ENCODE measurements at places on chromosomes 12 and 14.

GRCh38 chr12:49920241-49920914, 16.7 kb upstream of the FAIM2 start:
- no peak for DNase-seq

DNA sequence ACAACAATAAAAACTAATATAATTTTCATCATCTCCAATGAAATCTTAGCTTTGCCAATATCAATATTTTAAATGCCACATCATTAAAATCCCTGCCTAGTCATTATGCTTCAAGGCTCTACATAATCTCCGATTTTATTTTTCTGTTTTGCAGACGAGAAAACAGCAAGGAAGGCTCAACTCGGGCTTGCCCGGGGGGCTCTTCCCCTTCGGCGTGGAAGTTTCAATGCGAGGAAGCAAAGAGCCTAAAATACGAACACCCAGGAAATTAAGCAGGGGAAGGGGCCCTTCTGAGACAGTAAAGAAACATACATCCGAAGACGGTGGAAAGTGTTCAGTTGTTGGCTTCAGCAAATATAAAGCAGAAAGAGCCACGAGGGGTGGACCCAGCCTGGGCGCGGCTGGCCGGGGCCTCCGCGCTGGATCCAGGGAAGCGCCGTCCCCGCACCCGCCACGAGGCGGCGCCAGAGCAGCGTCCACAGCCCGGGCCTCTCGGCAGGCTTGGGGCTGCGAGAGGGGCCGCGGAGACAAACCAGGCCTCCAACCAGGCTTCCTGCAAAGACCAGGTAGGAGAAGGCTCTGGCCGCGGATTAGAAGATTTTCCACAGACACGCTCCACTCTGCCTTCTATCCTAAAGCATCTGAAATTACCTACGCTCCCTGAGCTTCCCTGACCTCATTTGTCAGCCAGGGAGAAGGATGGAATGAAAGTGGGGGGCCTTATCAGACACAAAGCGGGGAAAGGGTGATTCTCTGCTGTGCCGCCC, 77.2 kb downstream of the SERPINA3 start:
- peak; percentile 69 for DNase-seq

DNA sequence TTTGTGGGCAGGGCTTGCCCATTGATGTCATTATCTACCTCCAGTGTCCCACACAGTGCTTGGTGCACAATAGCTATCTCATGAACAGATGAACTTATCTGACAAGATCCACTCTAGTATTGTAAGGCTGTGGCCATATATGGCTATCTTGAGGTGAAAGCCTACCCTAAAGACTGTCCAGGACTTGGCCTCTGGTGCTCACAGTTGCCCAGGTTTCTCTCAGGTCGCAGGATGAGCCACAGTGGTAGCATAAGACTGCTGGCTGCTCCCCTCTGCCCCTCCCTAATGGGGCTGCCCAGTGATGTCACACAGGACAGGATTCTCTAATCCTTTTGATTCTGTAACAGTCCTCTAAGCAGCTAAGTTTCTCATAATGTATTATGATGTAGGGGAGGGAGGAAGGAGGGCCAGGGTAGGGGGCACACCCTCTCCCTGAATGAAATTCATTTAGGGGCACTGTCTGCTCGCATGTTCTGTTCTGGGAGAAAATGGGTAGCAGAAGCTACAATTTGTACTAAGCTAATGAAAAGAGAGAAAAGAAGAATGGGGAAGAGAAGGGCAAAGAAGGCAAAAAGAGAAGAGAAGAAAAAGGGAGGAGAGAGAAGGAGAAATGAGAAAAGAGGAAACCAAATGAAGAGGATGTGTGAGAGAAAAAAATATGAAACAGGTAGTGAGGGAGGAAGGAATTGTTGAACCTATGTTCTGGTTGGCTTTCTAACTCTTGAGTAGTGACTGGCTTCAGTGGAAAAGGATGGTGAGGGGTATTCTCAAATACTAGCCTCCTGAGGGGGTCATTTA, 3.4 kb upstream of the PPM1A start:
- peak; percentile 14 for DNase-seq

- no peak for DNase-seq
These were observed 1.5 kb downstream of the TMED8 start for GRCh38 chr14:77375164-77375950.

- DNase-seq, result peak; percentile 88
These were observed 1.6 kb downstream of the TMEM121 start for GRCh38 chr14:105527826-105528585.

- DNase-seq, result no peak
These were observed 8.8 kb downstream of the DHRS1 start for GRCh38 chr14:24290746-24291145.

DNA sequence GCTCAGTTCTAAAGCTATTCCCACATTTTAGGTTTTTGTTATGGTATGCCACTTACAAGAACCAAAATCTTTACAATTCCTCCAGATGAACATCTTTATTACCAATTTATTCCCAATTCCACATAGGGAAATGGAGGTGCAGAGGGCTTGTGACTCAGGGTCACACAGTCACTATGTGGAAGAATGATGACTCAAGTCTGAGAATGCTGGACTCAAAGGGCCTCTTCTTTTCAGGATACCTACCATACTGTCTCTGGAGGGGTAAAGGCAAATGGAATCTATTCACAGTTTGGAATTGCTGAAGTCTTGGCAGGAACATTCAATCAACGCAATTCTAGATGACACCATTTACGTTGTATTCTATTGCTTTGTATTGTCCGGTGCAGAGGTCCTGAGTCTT, 48.2 kb upstream of the MANSC4 start:
- no peak for DNase-seq

GRCh38 chr12:67697443-67697842, 48.9 kb downstream of the DYRK2 start:
- no peak for DNase-seq

DNA sequence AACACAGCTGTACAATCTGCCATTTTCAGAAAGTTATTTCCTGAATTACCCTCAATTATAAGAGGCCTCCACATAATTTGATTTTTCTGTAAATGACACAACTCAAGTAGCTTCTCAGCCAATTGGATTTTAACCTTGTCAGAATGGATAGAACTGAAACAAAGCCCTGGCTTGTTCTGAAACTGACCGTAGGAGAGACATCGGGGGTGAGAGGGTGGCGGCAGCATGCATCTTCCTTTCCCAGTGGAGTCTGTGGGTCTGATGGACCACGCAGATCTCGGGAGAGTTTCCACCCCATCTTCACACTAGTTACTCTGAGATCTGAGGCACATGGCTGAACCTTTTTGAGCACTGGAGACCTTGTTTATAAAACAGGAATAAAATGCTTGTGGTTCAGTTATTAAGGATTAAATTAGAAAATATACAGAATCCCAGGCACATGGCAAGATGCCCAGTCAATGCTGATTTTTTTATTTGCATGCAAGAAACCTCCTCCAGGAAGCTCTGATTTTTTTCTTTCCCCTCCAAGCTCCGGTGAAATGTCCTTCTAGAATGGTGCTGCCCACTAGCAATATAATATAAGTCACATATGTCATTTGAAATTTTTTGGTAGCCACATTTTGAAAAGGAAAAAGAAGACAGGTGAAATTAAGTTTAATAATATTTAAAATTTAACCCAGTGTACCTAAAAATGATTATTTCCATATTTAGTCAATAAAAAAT, 153.9 kb downstream of the CHST11 start:
- DNase-seq, result no peak

DNA sequence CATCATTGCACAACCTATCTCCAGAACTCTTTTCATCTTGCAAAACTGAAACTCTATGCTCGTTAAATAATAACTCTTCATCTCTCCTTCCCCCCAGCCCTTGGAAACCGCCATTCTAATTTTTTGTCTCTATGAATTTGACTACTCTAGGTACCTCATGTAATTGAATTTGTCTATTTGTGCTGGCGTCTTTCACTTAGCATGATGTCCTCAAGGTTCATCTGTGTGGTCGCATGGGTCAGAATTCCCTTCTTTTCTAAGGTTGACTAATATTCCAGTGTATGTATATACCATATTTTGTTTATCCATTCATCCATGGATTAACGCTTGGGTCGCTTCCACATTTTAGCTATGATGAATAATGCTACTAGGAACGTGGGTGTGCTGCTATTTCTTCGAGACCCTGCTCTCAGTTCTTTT, 80.1 kb downstream of the PLXNC1 start:
- no peak for DNase-seq

GRCh38 chr14:84225268-84225667, 1304.7 kb upstream of the FLRT2 start:
- DNase-seq, result no peak

DNA sequence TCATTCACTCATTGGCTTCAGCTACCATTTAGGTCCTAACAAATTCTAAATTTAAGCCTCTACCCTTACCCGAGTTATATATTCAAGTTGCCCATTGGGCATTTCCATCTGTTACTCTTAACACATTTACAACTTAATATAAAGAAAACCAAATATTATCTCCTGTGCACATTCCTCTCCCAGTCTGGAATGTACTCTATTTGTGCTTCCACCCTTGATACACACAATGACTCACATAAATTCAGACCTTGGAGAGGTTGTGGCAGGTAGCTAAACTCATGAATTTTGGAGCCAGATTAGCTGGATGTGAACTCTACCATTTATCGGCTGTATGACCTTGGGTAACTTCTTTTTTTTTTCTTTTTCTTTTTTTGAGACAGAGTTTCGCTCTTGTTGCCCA, 51.1 kb downstream of the BRMS1L start:
- no peak for DNase-seq

- no peak for DNase-seq
These were observed 28.9 kb downstream of the GSG1 start for GRCh38 chr12:13074396-13075117.

DNA sequence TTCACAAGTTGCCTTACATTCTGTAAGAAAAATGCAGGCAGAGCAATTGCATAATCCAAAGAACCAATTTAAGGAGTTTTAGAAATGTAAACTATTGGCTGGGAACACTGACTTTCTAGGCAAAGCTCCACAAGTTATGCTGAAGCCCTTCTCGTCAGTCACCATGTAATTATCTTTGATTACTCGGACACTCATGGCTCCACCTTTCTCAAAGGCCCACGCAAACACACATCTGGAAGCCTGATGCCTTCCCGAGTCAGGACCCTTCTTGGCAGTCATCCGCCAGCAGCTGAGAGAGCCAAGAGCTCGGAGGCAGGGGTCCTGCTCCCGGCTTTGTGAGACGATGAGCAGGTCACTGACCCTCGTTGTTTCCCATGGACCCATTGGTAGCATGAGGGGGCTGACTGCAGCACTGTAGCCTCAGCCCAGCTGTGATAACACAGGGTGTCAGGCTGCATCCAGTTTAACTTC, 202.2 kb downstream of the TMEM132D start:
- DNase-seq, result no peak

DNA sequence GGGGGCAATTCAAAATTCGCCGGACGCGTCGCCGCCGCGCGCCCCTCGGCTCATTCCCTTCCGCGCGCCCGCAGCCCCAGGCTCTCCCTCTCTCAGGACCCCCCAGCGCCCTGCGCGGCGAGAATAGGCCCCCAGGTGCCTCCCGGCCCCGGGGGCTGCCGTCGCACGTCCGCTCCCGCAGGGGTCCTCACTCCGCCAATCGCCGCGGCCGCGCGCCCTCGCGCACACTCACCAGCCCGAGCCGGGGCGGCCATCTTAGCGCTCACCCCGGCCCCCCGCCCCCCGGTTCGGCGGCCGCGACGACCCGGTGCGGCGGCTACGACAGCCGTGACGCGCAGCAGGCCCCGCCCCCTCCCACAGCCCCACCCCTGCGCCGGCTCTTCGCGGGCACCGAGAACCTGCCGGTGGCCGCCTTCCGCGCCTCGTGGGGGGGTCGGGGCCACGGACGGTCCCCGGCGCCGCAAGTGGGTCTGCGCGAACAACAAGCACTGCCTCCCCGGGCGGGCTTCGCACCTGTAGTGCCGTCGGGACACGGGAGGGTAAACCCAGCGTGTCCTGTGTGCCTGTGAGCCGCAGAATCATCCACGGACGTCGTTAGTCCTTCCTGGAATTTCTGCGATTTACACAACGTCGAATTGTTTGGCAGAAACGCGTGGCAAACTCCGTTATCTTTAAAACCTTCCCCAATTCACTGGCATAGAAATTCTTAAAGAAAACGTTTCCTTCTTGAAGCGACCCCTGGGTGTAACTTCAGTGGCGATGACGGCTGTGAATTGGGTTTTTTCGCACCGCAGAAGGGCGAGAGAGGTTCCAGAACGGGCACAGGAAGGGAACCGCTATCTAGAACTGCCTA, 2.5 kb downstream of the USP44 start:
- DNase-seq, result peak; percentile 76

- DNase-seq, result peak; percentile 48
These were observed 825 bp upstream of the CCDC85C start for GRCh38 chr14:99604766-99605298.

- DNase-seq, result no peak
These were observed 5.7 kb downstream of the GNG2 start for GRCh38 chr14:51865953-51866747.

- DNase-seq, result no peak
These were observed at the start of gene ALX1 for GRCh38 chr12:85280165-85280983. TSS of gene ALX1 (plus strand) at chr12:85280220. CDS start at chr12:85280262, 42 bp downstream.

- DNase-seq, result no peak
These were observed 186.8 kb downstream of the TTC7B start for GRCh38 chr14:90629471-90629870.

DNA sequence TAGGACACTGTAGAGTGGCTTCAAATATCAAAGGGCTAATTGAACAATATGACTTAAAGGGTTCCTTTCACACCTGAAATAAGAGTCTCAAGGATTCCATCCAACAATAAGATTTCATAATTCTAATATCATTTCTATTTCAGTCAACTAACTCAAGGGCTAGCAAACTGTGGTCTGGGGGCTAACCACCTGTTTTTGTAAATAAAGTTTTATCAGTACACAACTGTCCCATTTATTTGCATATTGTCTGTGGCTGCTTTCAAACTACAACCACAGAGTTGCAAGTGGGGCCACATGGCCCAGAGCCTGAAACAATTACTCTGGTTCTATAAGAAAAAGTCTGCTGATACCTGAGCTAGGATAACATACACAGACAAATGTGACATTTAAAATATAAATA, 29.1 kb downstream of the MED13L start:
- DNase-seq, result no peak

DNA sequence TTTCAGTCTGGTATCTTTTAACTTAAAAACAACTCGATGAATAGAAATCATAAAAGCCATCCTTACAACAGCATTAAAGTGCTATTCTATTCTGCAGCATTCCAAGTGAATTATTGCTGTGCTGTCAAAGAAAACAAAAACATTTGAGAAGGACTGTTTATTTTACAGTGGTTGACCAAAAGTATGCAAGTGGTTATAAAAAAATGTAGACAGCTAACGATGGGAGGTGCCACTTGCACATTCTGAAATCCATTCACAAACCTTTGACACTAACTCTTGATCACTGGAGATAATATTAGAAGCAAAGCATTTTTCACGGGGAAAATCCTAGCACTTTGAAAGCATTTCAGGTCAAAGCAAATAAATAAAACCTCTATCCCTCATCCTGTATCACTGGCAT, 55.6 kb downstream of the HMGA2 start:
- DNase-seq, result no peak

- DNase-seq, result no peak
These were observed 109.5 kb downstream of the DIP2B start for GRCh38 chr12:50614167-50614759.

Data from stimulated activated CD4-positive, alpha-beta T cell treated with anti-CD3 and anti-CD28 coated beads, Interleukin-15, amount 100 ng/mL, for 24 hours (primary cell).